Type B pancreatic cell (in vitro differentiated cells): ENCODE measurements at places on chromosomes 16 and 17.

GRCh38 chr17:31692027-31692426 is 167.0 kb downstream of the COPRS start:
- no peaks in the 10 kb centered on the region for H3K36me3 ChIP-seq
- DNase-seq: peak; percentile 48
- H3K27me3 ChIP-seq: peaks cover 7% of the 10 kb centered on the region
- no peak overlapping the region for H3K27ac ChIP-seq

DNA sequence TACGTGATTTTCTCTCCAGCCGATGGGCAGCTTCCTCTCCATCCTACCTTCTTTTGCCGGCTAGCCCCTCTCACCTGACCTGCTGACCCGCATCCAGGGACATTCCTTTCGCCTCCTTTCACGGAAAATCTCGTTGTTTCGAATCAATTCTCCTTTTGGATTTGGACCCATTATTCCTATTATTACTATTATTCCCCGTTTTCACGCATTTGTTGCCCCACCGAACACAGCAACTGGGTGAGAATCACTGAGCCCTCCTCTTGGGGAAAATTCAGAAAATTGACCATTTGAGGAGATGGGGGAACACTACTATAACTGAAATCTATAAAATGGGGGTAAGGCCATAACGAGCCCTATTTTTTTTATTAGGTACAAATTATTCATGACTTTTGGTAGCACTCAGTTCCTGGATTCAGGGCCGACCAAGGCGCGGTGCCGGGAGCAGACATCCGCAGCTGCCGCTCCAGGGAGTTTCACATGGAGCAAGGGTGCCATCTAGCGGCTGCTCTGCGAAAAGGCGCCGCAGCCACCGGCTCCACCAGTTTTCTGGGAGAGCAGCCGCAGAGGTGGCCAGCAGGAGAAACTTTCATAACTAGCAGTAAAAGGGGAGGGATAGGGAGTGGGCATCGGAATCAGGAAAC is 3.3 kb upstream of the HOXB8 start:
- H3K27ac ChIP-seq: peak overlapping the region; percentile 94
- H3K4me3 ChIP-seq: peak overlapping the region; percentile 92
- DNase-seq: peak; percentile 96
- peaks cover 100% of the 10 kb centered on the region for H3K27me3 ChIP-seq
- H3K4me1 ChIP-seq: peaks cover 33% of the 10 kb centered on the region

DNA sequence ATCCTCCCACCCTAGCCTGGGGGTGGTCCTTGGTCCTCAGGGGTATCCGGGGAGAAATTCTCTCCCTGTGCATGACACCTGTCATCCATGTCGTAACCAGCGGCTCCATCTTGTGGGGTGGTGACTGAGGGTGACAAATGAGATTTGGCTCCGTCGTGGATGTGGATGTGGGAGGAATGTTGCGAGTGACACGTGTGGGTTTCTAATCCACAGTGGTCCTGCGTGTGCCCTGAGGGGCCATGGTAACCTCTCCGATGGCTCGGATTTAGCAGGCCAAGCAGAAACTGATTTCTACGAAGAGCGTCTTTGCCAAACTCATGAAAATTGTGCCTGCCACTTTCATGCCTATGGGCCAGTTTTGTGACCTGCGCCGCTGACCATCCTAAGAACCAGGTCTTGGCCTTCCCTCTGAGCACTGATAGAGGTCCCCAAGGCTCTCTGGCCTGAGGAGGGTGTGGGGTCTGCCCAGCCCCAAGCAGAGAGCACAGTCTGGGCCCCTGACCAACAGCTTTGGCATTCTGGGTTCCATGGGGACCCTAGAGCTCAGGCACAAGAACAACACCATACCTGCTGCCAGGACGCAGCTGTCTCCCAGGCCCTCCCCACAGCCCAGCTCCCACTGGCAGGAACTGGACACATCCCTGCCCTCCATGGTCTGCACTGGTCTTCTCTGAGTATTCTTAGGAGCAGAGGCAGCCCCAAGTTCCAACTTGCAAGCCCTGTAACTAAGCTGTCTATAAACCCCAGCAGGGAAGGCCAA is 79.0 kb downstream of the AMFR start:
- no peak for DNase-seq
- H3K4me1 ChIP-seq: no peaks in the 10 kb centered on the region
- H3K4me3 ChIP-seq: no peak overlapping the region
- H3K27me3 ChIP-seq: no peaks in the 10 kb centered on the region

GRCh38 chr17:80998118-80998747 is 6.6 kb downstream of the CHMP6 start:
- H3K27ac ChIP-seq: no peak overlapping the region
- H3K36me3 ChIP-seq: no peaks in the 10 kb centered on the region
- H3K27me3 ChIP-seq: peaks cover 18% of the 10 kb centered on the region
- H3K4me3 ChIP-seq: no peak overlapping the region

DNA sequence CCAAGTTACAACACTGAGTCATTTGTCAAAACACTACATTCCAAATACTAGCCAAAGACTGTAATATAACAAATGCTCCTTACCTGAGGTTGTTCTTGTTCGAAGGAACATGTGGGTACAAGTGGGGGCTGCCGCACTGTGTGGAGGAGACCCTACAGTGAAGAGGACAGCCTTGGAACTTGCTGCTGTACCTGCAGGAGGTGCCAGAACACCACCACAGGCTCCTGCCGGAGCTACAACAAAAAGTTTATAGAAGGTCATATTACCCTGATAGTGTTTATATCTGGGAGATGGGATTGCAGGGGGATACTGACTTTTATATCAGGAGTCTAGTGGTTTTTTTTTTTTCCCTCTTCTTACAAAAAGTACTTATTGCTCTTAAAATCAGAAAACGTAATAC is 37.8 kb upstream of the ALDH3A1 start:
- H3K27ac ChIP-seq: no peak overlapping the region
- no peaks in the 10 kb centered on the region for H3K27me3 ChIP-seq
- DNase-seq: no peak
- H3K36me3 ChIP-seq: peaks cover 32% of the 10 kb centered on the region
- no peak overlapping the region for H3K4me3 ChIP-seq
- H3K4me1 ChIP-seq: no peaks in the 10 kb centered on the region

DNA sequence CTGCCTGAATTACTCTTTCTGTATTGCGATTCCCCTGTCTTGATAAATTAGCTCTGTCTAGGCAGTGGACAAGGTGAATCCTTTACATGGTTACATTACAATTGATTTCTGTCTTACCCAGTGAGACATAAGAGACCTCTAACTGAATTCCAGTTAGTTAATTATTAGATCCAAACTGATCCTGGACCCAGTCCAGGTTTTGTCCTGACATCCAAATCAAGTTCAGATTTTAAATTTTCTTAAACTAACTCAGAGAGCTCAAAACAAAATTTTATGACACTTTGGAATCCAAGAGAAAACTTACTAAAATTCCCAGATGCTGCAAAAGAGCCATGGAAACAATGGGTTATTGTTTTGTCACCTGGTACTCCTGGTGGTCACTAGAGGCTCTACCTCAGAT is 2166.6 kb downstream of the TP53TG3F start:
- no peak overlapping the region for H3K27ac ChIP-seq
- H3K36me3 ChIP-seq: no peaks in the 10 kb centered on the region
- H3K4me1 ChIP-seq: no peaks in the 10 kb centered on the region
- no peak overlapping the region for H3K4me3 ChIP-seq
- DNase-seq: no peak

DNA sequence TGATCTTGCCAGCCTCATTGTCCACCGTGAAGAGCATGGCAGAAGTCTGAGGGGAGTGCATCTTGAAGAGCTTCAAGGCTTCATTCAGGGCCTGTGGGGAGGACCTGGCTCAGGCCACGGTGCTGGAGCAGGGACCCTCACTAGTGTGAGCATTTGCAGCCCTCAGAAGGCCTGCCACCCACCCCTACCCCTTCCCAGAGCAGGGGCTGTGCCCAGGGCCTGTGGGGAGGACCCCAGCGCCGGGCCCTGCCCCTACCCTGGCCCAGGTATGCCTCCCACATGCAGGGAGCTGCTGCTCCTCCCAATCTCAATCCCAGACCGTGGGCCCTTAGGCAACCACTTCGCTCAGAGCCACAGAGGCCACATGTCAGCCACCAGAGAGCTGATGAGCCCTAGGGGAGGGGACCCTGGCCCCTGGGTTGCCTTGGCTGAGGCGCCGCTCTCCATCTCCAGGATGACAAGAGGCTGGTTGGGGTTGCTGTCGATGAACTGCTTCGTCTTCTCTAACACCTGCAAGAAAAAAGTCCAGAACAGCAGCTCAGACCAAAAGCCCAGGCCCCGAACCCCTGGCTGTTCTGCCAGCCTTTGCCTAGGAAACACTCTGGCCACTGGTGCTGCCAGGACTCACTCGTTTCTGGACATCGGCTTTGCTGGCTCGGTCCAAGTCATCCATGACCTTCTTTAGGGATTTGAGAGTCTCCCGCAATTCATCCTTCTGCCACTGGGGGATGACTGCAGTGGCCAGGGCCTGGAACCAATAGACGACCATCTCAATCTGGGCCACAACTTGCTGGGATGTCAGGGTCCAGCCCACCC is 1.8 kb upstream of the EXOSC6 start:
- peaks cover 4% of the 10 kb centered on the region for H3K4me1 ChIP-seq
- H3K36me3 ChIP-seq: peaks cover 14% of the 10 kb centered on the region
- DNase-seq: no peak
- peak overlapping the region; percentile 29 for H3K27ac ChIP-seq

GRCh38 chr16:52494621-52495020 is 52.3 kb downstream of the TOX3 start:
- no peak for DNase-seq
- no peak overlapping the region for H3K4me3 ChIP-seq
- H3K27me3 ChIP-seq: peaks cover 44% of the 10 kb centered on the region
- peaks cover 3% of the 10 kb centered on the region for H3K36me3 ChIP-seq
- H3K4me1 ChIP-seq: peaks cover 29% of the 10 kb centered on the region

- H3K27ac ChIP-seq: no peak overlapping the region
- H3K4me3 ChIP-seq: no peak overlapping the region
- no peak for DNase-seq
Measured at GRCh38 chr16:64903770-64904169, 218.1 kb downstream of the CDH11 start.

GRCh38 chr17:50123649-50124349 is 6.2 kb downstream of the SAMD14 start:
- no peaks in the 10 kb centered on the region for H3K36me3 ChIP-seq
- peaks cover 14% of the 10 kb centered on the region for H3K4me1 ChIP-seq
- H3K4me3 ChIP-seq: no peak overlapping the region
- peaks cover 33% of the 10 kb centered on the region for H3K27me3 ChIP-seq
- no peak overlapping the region for H3K27ac ChIP-seq

DNA sequence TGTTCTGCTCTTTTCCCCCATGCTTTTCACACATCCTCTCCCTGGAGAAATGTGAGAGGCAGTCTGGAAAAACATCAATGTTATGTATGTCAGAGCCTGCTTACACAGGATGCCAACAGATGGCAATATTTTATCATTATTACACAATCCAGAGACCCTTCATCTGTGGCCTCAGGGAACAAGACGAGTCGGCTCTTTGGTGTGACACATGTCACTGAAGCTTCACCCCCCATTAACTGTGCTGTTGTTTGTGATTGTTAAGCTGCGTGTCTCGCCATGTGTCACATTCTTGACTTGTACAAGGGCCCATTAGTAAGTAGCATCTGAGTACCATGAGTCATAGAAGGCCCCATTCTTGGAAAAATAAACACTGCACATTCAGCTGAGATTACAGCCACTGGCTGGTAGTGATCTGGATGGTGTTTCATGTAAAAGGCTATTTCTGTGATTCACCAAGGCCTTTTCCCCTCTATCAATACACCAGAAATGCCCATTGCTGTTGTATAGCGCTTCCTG is 682.1 kb upstream of the SOX9 start:
- H3K4me3 ChIP-seq: no peak overlapping the region
- no peak for DNase-seq
- H3K36me3 ChIP-seq: no peaks in the 10 kb centered on the region
- peak overlapping the region; percentile 12 for H3K27ac ChIP-seq

DNA sequence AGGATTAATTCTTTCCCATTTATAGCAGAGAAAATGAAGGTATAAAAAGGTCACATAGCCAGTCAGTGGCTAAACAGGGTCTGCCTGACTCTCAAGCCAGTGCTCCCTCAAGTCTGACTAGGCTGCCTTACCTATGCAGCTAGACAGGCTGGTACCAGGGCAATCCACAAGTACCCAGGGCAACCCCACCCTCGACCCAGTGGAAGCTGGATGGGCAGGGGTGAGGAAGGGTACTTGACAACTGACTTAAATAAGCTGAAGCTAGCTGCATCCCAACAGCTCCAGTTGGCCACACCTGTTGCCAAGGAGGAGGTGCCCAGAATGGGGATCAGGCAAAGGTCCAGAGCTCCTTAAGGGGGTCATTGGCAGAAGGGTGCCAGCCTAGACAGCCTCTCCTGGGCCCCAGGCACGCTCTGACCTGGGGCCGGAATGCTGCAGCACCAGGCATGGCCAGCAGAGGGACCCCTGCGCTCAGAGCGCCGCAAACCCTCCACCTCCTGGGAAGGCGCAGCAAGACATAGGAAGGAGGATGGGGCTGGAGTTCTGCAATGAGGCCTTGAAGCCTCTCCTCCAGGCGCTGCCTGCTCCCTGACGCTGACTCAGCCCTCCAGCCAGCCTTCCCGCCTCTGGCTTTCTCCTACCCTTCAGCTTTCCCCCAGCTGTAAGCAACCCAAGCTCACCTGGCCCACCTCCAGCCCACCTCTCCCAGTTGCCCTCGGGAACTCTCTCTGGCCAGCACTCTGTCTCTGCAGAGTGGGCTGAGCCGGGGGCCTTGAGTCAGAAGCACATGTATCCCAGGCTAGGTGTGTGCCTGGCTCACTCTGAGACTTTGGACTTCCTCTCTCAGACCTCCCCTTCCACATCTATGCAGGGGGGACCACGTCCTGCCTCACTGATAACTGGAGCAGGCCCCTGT is 28.8 kb downstream of the MPP2 start:
- no peaks in the 10 kb centered on the region for H3K36me3 ChIP-seq
- no peaks in the 10 kb centered on the region for H3K27me3 ChIP-seq
- DNase-seq: peak; percentile 87
- H3K27ac ChIP-seq: peak overlapping the region; percentile 39

GRCh38 chr16:84194018-84194417 is 3.1 kb downstream of the ADAD2 start:
- H3K36me3 ChIP-seq: no peaks in the 10 kb centered on the region
- peaks cover 13% of the 10 kb centered on the region for H3K4me1 ChIP-seq
- no peak for DNase-seq
- no peaks in the 10 kb centered on the region for H3K27me3 ChIP-seq
- H3K27ac ChIP-seq: no peak overlapping the region

DNA sequence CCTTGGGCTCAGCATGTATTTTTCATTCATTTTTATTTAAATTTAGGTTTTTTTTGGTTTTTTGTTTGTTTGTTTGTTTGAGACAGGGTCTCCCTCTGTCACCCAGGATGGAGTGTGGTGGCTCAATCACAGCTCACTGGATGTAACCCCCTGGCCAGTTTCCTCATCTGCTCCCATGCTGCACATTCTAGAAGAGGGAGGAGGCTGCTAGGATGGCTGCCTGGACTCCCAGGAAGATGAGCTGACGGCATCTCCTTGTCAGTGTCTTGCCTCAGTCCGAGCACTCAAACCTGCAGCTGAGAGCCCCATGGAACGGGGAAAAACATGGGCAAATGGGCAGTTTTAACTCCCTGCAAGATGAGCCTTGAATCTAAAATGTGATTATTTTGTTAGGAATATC is 7.5 kb downstream of the MEAK7 start:
- peaks cover 39% of the 10 kb centered on the region for H3K36me3 ChIP-seq
- H3K4me1 ChIP-seq: peaks cover 8% of the 10 kb centered on the region
- H3K4me3 ChIP-seq: no peak overlapping the region
- no peak for DNase-seq
- no peak overlapping the region for H3K27ac ChIP-seq
